CD14-positive monocyte (primary cell): ENCODE measurements at places on chromosomes 5 and 9. TPM values are rescaled to one million over a fixed set of nuclear protein-coding genes. Genes with fewer than 3 reads are reported as not detected.

Gene IER5L
- polyA plus RNA-seq, result 0.79 TPM

Gene FOXD4L6
- polyA plus RNA-seq, result not detected

Gene IRX2
- polyA plus RNA-seq, result not detected in 2 replicates

Gene PCDHA10
- polyA plus RNA-seq, result not detected in 2 replicates

Gene LRRC70
- polyA plus RNA-seq, result not detected

Gene CA9
- polyA plus RNA-seq, result not detected

Gene CEP120
- 3.8 and 6.4 TPM in 2 replicates for polyA plus RNA-seq

Gene PRDM9
- not detected in 2 replicates for polyA plus RNA-seq

Gene SLC25A25
- polyA plus RNA-seq, result 6.3 TPM

Gene SLC1A3
- 1.9 and 3.3 TPM in 2 replicates for polyA plus RNA-seq

Gene SMIM23
- not detected for polyA plus RNA-seq

Gene CLTB
- polyA plus RNA-seq, result 87.6 TPM

Gene TEX48
- not detected in 2 replicates for polyA plus RNA-seq

Gene SLC25A2
- polyA plus RNA-seq, result not detected in 2 replicates

Gene ESM1
- not detected for polyA plus RNA-seq

Gene CCDC171
- polyA plus RNA-seq, result 0.08 TPM

Gene GARIN3
- polyA plus RNA-seq, result not detected

Gene FAF2
- polyA plus RNA-seq, result 6.0 and 12.2 TPM in 2 replicates

Gene EXOSC3
- 25.2 TPM for polyA plus RNA-seq

Gene SPINK6
- not detected for polyA plus RNA-seq
